Stimulated activated CD8-positive, alpha-beta memory T cell treated with anti-CD3 and anti-CD28 coated beads, Interleukin-12 subunit alpha, Interleukin-12 subunit beta, amount 100 ng/mL, for 4 hours (primary cell): ENCODE measurements at places on chromosomes 16 and 17.

DNA sequence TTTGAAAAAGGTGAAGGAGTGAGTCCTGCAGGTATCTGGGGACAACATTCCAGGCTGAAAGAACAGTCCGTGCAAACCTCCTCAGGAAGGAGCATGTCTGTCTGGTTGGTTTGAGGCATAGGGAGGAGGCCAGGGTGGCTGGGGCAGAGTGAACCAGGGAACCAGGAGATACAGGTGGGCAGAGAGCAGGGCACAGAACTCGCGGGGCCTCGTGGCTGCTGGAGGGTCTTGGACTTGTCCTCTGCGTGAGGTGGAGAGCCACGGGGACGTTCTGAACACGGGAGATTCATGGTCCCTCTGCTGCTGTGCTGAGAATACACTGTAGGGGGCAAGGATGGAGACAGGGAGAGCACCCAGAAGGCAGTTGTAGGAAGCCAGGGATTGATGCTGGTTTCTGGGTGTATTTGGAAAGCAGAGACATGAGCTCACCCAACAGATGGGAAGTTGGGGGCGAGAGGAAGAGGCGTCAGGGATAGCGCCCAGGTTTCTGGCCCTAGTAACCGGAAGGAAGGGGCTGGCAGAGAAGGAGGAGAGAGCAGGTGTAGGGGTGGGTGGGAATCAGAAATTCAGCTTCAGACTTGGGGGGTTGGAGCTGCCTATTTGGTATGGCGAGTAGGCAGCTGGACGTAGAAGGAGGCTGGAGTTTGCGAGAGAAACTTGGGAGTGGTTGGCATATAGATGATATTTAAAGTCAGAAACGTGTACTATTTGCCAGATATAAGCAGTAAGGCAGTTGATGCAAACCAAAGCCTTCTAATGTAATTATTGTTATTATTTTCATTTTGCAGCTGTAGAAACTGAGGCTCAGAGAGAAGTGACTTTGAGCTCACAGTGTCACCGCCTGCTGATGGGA, at the start of gene CCL17:
CCL17 (plus strand) TSS at position 803 of the 853 bp plus-strand sequence. CDS start 9,166 bp downstream, outside the sequence.
- DNase-seq, result no peak

DNA sequence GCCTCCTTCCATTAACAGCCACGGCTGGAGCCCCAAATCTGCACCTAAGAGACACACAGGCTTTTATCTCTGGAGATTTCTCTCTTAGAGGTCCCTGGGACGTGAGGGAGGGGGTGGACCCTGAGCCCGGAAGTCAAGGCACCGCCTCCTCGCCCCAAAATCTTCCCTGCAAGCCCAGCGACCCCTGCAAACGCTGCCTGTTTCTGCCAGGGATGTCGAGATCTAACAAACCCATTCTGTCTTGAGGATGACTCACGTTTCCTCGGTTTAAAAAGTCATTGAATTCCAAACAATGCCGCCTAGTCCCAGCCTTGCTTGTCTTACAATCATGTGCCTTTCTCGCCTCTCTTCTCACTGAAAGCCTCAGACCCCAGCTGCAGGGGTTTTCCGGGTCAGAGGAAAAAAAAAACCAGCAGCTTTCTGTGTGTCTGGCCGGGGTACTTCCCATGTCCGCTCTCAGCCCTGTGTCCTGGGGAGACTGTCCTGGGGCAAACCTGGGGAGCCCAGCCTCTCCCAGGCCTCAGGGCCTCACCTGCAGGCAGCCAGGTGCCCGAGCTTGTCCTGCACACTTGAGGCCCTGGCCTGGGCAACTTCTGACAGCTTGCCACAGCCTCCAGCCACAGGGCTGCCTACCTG, 15.4 kb downstream of the ARL2BP start:
- peak; percentile 17 for DNase-seq

DNA sequence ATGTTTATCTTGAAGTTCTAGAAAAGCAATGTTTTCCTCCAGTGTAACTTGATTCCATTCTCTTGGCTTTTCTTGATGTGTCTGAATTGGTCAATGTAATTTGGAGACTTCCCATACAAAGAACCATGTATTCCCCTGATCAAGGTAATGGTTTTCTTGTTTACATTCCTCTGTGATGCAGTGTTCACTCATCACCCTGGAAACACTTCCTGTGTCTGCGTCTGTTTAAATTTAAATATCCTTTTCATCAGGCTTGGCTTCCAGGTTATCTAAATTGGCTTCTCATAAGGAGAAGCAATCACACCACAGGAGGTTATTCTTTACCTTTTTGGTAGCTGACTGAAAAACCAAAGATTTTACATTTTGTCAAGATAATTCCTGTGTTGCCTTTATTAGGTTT, 237.3 kb upstream of the WSCD1 start:
- no peak for DNase-seq

DNA sequence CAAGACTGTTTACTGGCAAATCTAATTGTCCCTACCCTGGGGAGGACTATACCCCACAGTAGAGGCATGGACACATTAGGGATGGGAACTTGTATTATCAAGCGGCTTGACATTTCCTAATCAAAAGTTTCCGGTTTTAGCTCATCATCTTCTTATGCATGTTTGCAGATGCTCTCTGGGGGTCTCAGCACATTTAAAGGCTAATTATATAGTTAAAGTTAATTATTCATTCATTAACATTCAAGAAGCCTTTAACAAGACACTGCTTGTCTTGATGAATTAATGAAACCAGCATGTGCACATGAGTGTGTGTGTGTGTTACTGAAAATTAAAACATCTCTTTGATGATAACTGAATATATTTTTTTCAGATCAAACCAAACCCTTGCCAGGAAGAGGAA, 377.1 kb downstream of the GRIN2A start:
- no peak for DNase-seq

DNA sequence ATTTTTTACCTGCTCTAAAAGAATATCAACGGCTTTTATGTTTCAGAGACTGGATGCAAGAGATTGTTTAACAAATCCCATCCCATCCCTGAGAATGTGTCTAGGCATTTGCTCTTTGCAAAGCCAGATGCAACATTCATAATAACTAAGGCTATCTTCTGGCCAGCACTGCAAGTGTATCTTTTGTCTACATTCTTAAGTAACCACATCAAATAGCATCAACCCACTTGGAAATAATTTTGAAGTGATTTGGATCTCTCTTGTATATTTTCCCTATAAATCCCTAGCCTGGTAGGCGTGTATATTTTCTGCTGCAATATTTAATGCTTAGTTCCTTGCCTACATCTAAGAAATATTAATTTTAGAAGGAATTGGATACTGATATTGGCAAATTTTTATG, 64.3 kb downstream of the PIGL start:
- DNase-seq, result no peak

DNA sequence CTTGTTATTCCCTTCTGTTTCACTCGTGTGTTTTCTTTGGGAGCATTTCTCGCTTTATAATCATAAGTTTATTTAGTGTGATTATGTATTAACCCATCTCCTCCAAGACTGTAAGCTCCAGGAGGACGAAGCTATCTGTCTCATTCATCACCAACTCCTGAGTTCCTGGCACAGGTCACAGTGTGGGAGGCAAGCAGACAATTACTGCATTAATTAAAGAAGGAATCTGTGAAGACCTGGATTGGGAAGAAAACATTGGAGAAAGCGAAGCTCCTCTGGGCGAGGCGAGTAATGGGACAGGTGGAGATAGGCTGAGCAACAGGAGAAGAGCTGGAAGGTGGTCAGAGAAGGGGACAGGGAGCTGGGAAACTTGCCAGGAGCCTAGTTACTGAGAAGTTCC, 7.8 kb upstream of the CAMKK1 start:
- DNase-seq, result no peak

- no peak for DNase-seq
These were observed 2.0 kb downstream of the ROGDI start for GRCh38 chr16:4800290-4801041.

DNA sequence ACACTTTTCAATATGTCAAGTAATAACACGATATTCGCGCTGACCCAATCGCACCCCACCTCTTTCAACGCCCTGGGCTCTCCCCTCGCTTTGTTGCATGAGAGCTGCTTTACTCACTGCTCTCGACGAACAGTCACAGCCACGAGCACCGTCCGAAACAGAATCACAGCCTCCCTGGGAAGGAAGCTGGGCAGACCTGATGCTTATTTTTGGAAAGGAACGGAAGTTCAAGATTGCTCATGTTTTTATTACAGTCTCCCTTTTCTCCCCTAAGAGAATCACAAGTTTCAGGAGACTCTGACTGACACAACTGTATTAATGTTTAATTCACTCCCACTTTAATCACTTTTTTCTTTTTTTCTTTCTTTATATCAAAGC, 67.8 kb downstream of the ANKRD11 start:
- DNase-seq, result no peak

GRCh38 chr17:27473190-27473747, 17.0 kb downstream of the KSR1 start:
- peak; percentile 65 for DNase-seq

GRCh38 chr17:83056583-83057396, 22.6 kb upstream of the METRNL start:
- DNase-seq, result no peak

GRCh38 chr17:3501344-3501743, 25.5 kb downstream of the ASPA start:
- DNase-seq, result no peak

- DNase-seq, result no peak
These were observed 9.1 kb upstream of the CBX4 start for GRCh38 chr17:79848370-79848766.

GRCh38 chr17:79872762-79873161, 33.5 kb upstream of the CBX4 start:
- DNase-seq, result no peak

- DNase-seq, result peak; percentile 61
These were observed 29.6 kb upstream of the PHOSPHO1 start for GRCh38 chr17:49260011-49260816.

- no peak for DNase-seq
These were observed 137.3 kb upstream of the CCL2 start for GRCh38 chr17:34117811-34118210.

DNA sequence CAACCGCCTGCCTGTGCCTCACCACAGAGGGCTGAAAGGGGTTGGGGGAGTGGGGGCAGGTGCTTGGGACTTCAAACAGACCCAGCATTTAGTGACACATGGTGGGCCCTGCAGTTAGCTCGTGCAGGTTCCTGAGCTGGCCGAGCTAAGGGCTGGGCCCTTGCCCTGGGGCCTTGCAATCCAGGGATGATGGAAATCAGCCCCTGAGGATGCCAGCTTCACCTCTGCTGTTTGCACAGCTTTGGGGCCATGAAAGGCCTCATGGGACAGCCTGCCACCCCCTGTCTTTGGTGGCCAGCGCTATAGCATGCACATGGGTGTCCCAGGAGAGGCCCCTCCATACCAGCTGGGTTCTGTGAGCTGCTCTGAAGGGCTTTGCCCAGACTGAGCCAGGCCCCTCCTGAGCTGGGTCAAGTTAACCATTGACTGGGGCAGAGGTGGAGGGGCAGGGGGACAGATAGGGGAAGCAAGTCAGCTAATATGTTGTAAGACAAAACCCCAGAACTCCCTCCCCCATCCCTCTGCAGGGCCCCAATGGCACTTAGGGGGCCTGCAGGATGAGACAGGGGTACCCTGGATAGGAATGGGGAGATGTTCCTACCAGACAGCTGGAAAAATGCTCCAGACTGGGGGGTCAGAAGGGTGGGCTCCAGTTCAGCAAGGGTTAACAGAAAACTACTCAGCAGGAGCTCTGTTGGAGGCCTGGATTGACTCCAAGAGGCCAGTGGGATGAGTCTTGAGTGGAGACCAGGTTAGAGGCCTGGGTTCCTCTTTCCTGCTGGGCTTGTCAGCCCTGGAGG, 692 bp downstream of the PRR15L start:
- no peak for DNase-seq

- no peak for DNase-seq
These were observed 45.6 kb downstream of the ZDHHC7 start for GRCh38 chr16:84965428-84966415.

- DNase-seq, result no peak
These were observed 724 bp downstream of the GAA start for GRCh38 chr17:80101946-80102663.

DNA sequence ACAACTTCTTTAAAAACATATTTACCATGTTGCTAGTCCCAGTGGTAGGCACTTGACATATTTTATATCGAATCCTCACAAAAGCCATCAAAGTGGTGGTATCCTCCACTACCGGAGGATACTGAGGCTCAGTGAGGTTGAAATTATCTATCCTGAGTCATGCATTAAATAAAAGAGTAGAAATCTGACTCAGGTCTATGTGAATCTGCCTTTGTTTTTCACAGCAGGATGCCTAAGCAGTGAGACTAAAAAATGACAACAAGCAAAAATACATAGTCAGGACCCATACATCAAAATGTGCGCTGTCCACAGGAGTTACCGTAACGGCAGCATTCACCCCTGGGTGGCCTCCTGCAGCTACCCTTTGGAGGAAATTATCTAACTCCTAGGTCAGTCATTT, 17.7 kb downstream of the BRD7 start:
- no peak for DNase-seq

- no peak for DNase-seq
These were observed 3.9 kb downstream of the CCR7 start for GRCh38 chr17:40561294-40561870.

DNA sequence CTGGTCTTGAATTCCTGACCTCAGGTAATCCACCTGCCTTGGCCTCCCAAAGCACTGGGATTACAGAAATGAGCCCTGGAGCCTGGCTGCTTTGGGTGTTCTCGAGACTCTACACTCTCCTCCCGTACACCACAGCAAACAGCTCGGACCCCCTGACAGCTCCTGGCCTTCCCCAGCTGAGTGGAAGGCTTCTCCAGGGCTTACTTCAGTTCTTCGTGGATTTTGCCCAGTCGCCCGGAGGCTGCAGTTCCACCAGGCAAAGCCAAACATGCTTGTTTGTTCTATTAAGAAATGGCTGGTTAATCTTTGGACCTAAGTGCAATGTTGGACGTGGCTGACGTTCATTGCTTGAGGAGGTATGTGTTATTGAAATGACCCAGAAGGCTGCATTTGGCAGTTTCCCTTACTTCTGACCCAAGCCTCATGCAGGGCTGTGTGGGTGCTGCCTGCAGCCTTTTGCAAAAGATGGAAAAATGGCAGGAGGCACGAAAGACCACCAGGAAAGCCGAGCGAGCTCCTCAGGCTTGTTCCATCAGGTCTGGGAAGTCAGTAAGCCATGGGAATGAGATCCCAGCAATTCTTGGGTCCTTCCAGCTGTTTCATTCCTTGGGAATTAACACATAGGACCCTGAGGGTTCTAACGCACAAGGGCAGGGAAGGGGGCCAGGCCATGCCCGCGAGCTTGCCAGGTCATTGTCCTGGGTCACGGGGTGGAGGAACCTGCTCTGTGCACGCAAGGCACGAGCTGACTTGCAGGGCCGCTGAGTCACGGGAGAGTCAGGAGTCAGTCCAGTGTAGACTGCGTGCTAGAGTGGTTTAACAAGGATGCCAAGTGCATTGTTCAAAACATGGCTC, 23.9 kb upstream of the KLHDC4 start:
- no peak for DNase-seq
